ENCODE measurements at places on chromosomes 5 and 9.

- no peak for DNase-seq
These were observed 175.5 kb downstream of the NXNL2 start for GRCh38 chr9:88710449-88710848.

DNA sequence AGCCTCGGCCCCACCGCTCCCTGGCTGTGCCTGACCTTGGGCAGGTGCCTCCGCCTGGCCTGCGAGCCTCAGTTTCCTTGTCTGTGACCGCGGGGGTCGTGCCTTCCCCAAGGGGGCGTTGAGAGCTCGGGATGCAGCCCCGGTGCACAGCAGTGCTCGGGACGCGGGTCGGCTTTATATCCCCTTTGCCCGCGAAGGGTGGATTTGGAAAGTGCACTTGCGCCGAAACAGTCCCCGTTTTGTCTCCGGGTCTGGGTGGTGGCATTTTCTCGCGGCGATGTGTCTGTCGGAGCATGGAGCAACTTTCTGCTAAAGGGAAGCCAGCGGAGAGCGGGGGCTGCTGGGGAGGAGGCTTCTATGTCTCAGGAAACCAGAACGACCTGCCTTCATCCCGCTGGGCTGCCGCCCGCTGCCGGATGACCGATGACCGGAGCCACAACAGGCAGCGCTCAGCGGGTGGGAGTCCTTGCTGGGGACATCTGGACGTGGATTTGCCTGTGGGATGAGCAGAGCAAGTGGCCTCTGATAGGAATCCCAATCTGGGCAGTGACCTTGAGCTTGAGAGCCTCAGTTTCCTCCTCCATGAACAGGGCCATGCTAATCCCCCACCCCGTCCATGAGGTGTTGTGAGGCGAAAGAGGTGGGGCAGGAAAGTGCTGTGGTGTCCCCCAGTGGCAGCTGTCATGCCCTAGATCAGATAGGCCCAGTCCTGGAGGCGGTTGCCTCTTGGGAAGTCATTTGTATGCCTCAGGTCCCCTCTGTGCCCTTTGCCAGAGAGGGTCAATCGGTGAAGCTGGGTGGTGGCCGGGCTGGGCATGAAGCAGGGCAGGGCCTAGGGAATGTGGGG, 651 bp downstream of the HRH2 start:
- no peak for DNase-seq

DNA sequence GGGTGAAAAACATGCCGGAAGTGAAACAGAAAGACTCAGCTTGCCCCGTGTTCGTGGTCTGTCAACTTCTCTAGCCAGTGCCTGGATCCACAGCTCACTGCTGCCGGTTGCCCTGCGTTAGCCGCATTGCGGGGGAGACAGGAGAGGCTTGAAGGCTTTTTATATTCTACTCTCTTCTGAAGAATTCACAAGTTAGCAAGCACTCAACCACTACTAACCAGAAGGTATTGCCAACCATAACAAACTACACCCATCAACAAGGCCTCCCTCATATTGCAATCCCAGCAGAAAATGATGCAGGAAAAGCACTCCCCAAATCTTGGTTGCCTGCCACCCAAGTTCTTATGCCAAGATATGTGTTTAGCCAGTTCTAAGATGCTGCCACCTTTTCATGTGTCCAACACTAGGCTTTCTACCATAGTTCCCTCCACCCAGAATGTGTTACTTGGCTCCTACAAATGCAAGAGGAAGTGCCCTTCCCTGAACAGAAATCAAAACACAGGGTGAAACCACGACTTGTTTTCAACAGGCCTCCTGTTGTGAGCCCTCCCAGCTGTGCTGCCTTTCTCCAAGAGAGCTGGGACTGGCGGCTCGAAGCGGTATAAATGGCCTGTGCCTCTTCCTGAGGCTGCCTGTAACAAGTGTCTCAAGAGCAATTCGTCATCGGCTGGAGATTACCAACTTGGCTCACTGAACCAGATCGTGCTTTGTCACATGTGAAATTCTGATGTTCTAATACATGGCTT, 129.0 kb downstream of the SNX18 start:
- DNase-seq = peak; percentile 17

- DNase-seq = peak; percentile 7
These were observed 147.6 kb upstream of the SPRY4 start for GRCh38 chr5:142472306-142472951.

GRCh38 chr5:107278774-107279173, 392.0 kb downstream of the EFNA5 start:
- DNase-seq = no peak

GRCh38 chr9:92769990-92770359, 5.3 kb upstream of the BICD2 start:
- no peak for DNase-seq

DNA sequence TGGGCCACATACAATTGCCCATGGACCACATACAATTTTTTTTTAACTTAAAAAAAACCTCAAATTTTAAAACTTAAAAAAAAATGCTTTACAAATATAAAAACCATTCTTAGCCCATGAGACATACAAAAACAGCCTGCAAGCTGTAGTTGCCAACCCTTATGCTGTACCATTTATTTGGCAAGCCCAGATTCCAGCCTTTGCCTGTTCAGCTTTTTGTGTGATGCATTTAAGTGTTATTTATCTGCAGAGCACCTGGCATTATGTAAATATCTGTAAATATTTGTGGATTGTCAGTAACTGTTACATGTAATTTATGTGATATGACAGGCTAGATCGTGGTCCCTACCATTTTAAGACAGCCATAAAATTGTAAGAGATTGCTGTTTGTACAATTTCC, 32.6 kb downstream of the HEXB start:
- no peak for DNase-seq

- no peak for DNase-seq
These were observed 1.1 kb upstream of the CNTFR start for GRCh38 chr9:34590381-34591247.

- DNase-seq = no peak
These were observed 53.1 kb downstream of the TLE1 start for GRCh38 chr9:81636255-81636599.

DNA sequence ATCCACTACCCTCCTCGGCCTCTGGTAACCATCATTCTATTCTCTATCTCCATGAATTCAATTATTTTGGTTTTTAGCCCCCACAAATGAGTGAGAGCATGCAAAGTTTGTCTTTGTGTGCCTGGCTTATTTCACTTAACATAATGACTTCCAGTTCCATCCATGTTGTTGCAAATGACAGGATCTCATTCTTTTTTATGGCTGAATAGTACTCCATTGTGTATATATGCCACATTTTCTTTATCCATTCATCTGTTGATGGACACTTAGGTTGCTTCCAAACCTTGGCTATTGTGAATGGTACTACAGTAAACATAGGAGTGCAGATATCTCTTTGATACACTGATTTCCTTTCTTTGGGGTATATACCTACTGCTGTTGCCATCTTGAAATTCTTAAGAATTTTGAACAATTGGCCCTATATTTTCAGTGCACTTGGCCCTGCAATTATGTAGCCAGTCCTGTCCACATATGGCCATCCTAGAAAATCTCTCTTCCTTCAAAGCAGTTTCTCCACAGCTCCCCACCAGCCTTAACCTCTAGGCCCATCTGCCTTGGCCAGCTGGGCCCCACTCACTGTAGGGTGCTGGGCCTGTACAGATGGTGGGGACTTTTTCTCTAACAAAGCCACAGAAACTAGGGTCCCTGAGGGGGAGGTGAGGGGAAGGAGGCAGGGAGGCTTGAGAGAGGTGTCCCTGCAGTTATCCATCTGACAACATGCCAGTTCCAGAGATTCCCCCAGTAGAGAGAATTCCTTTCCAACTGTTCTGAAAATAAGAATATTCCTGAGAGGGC, 81.9 kb upstream of the LHFPL2 start:
- no peak for DNase-seq

DNA sequence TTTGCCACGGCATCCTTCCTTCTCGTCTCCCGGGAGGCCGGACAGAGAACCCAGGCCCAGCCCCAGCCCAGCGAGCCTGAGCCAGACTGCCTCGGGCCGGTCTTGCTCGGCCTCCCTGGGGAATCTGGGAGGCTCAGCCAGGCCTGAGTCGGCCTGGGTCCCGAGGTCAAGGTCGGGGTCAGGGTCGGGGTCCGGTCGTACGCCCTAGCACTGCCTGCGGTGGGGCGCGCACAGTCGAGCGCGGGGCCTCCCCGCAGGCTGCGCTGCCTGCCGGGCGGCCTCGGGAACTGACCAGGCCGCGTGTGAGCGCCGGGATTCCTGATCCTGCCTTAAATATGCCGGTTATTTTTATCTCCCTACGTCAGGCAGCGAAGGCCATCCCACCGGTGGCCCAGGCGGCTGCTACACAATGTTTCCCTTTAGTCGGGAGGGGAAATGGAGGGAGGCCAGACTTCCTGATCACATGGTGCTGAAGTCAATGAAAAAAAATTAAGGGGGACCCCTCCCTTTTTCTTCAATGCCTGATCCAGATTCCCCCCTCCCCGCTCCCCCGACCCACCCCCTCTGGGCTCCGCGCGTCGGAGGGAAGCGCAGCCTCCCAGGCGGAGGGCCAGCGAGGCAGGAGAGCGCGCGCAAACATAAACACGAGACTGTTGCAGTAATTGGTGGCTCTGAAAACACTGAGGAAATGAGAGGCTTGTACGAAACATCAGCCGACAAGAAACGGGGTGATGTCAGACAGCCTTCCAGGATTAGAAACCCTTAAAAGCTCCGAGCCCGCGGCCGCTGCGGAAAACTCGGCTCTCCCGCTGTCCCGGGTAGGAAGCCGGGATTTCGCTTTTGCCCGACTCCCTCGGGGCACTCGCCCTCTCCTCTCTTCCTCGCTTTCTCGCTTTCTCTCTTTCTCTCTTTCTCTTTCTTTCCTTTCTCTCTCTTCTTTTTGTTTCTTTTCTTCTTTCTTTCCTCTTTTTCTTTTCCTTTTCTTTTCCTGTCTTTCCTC, 148.2 kb upstream of the KLF4 start:
- no peak for DNase-seq

DNA sequence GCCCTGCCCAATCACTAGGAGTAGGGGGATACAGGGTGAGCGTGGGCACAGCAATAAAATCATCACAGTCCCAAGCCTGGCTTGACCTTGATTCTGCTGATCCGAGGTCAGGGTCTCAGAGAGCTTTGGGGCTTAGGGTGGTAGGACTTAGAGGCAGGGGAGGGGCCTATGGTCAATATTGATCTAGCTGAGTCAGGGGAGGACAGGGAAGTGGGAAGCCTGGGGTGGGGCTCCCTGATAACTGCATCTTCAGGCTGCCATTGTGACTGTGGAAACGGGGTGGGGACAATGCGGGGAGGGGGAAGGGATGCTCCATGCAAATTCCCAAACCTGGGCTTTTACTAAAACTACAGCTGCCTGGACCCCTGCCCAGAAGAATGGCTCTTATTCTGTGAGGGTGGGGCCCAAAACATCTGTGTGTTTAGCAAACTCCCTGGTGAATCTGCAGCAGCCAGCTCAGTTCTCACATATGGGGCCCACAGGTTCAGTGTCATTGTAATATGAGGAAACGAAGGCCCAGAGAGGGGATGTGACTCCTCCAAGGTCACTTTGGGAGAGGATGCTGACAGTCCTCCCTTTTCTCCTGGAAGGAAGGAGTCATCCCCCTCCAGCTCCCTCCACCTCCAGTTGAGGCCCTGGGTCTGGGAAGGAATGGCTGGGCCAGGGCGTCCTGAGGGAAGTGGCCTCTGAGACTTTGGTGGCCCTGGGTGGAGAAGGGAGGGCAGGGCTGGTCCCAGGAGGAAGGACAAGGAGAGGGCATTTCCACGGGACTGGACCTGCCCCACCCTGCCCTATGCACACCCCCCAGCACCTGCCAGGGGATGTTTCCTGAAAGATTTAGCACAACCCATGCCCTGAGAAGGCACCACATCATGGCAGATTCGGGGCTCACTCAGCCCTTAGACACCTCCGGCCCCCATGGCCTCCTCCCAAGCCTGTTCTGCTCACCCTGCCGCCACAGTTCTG, 26.4 kb downstream of the SLC6A7 start:
- DNase-seq = no peak

DNA sequence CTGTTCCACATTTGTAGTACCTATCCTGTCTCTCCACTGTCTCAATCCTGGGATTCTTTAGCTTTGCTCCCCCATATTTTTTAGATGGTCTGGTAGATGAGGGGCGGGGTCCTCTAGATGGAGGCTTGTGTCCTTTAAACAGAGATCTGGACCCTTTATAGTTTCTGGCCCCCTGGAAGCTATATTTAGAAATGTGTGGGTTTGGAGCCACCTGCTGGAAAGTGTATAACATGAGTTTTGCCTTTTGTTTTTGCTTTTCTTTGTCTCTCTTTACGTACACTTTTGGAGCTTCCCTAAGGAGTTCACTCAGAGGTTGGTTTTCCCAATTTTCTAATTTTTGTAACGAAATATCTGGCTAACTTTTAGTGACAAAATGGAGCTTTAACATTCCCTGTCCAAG, 110.7 kb downstream of the CFAP95 start:
- no peak for DNase-seq

DNA sequence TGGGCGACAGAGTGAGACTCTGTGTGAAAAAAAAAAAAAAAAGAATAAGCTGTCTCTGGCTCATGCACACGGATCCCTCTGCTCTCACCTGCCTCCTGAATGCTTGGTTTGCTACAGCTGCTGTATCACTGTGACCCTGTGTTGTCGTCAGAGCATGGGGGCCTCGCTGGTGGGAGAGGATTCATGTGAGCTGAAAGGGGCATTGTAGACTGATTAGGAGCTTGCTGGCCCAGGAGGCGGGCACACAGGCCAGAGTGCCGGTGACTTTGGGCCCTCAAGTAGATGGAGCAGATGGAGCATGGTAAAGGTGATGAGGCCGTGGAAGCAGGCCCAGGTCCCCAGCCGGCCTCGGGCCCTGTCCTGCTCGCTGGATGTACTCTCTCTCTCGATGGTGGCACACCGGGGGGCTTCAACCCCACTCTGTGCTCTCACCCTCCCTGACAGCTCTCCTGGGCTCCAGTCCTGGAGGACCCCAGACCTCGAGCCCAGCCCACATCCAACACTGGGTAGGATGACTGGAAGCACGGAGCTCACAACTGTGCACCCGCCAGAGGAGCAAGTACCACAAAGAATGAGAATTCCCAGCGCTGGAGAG, 7.1 kb downstream of the FLT4 start:
- no peak for DNase-seq

GRCh38 chr9:106019039-106019680, 324.8 kb downstream of the TMEM38B start:
- no peak for DNase-seq

DNA sequence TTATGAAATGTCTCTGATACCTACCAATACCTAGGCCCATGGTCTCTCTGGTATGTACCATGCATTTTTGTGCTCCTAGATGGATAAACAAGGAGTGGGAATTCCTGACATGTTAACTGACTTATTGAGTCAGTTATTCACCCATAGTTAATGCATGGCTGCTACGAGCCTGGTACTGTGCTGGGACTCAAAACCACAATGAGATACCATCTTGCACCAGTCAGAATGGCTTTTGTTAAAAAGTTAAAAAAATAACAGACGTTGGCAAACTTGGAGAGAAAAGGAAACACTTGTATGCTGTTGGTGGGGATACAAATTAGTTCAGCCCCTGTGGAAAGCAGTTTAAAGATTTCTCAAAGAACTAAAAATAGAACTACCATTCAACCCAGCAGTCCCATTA, 293.8 kb downstream of the OSTF1 start:
- no peak for DNase-seq
